ENCODE measurements at places on chromosomes 2 and 18.

DNA sequence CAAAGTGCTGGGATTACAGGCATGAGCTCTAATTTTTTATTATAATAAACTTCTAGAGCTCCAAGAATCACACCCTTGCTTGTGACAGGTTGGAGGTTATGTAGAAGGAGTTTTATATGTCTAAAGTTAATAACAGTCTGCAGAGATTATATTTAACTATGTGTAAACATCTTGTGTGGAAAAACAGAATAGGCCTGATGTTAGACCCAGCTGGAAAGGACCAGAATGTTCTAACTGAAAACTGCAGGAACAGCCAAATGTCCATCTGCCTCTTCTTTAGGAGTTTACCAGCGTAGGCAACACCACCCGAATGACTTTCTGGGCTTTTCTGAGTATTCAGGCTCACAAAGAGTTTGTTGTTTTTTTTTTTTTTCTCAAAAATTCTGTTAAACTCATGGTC, 67.1 kb upstream of the CDCA7 start:
- DNase-seq: no peak

- no peak for DNase-seq
Observed at GRCh38 chr2:57278451-57278850, 768.2 kb upstream of the VRK2 start.

DNA sequence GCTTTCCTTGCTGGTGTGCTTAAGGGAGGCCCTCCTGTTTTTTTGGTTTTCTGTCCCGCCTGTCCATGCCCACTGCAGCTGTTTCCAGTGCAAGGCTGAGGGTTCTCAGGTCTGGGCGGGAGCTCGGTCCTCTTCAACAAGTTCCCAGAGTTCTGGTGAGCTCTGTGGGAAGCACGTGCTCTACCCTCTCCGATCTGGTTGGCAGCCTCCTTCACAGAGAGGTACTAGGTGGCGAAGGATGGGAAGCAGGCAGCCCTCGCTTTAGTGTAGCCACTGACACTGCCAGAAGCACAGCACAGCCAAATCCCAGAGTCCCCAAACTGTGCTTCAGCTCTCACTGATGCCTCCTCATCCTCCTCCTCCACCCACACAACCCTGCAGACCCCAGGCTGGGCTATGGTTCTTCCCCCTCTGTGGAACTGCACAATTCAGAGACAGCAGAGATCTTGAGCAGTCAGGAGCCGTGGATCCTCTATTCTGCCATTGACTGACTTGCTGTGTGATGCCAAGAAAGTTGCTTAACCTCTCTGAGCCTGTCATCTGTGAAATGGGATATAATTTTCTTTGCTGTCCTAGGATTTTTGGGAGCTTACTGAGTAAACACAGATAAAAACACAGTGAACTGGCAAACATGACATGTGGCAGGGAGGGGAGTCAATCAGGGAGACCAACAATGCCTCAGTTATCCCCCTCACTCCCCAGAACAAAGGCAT, 157.3 kb downstream of the MSH2 start:
- no peak for DNase-seq

DNA sequence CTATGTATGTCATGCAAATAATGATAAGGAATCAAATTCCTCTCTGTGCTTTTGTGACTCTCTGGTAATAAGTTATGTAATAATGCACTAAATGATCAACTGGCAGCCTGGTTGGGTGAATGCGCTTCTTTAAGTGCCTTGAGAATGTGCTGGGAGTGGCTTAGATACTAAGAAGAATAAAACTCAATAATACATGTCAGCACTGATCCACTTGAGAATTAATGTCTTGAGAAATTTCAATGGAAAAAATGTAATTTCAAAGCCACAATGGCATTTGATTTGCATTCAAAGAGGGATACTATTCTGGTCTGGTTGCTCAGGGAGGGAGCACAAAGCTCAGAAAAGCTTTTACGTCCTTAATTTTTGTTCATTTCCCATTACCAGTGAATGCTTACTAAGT, 137.7 kb upstream of the MMADHC start:
- no peak for DNase-seq

Measured in fibroblast of the conjunctiva (primary cell).